ENCODE measurements at places on chromosomes 13 and 19.

DNA sequence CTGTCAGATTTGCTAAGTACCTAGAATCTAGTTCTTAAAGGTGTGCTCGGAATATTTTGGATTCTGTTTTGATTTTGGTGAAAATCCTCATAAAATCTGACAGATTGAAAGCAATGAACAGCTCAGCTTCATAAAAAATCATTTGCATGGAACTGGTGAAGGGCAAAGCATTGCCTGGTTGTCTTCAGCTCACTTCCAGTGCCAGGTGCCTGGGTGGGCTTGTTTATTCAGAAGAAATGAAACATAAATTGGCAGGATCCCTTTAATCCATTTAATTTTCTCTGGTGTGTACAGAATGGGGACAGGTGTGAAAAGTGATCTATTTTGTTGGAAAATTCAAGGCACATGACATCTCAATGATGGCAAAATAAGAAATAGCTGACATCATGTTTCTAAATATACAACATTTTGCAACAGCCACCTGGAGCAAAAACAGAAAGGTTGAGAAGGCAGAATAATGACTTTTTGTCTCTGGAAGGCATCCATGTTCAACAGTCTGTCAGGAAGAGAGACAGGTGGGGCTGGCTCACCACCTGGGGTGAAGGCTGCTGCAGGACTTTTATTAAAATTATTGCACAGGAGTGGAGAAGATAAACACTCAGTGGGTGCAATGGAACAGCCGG lies 52.2 kb downstream of the RFC3 start:
- no peak for DNase-seq

GRCh38 chr13:50888362-50888761 lies 21.2 kb upstream of the RNASEH2B start:
- DNase-seq: no peak

- DNase-seq: peak; percentile 26
Observed at GRCh38 chr19:54517483-54517882, 14.9 kb downstream of the LAIR2 start.

GRCh38 chr19:14761607-14762006 lies 16.8 kb downstream of the ADGRE2 start:
- DNase-seq: no peak

DNA sequence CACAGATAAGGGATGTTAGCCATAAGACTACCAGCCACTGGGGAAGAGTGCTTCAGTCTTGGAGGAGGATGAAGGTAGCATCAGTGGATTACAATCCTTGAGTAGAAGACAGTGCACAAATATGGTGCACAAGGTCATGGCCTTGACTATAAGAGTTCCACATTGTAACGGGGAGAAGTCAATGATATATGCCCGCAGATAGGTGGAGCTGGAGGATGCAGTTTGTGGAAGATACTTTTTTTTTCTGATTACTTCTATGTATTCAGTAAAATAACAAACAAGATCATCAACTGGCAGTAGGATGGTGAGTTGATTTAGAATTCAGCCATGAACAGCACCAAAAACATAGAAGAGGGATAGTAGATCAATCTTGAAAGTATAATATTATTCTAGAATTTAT lies 926.8 kb upstream of the MIR17HG start:
- DNase-seq: no peak

DNA sequence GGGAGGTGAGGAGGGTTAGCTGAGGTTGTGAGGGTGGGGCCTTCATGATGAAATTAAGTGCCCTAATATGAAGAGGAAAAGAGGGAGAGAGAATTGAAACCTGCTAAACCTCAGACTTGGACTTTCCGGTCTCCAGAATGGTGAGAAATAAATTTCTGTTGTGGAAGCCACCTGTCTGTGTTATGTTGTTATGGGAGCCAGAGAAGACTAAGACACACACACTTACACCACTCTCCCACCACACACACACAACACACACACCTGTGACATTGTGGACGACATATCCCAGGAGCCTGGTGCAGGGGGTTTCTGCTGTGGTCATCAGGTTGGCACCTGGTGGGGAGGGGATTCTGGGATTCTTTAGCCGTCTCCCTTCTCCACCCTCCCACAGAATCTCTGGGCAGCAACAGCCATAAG lies 14.0 kb downstream of the KLK4 start:
- DNase-seq: no peak

- DNase-seq: no peak
Observed at GRCh38 chr19:55247621-55248099, 11.2 kb downstream of the PPP6R1 start.

DNA sequence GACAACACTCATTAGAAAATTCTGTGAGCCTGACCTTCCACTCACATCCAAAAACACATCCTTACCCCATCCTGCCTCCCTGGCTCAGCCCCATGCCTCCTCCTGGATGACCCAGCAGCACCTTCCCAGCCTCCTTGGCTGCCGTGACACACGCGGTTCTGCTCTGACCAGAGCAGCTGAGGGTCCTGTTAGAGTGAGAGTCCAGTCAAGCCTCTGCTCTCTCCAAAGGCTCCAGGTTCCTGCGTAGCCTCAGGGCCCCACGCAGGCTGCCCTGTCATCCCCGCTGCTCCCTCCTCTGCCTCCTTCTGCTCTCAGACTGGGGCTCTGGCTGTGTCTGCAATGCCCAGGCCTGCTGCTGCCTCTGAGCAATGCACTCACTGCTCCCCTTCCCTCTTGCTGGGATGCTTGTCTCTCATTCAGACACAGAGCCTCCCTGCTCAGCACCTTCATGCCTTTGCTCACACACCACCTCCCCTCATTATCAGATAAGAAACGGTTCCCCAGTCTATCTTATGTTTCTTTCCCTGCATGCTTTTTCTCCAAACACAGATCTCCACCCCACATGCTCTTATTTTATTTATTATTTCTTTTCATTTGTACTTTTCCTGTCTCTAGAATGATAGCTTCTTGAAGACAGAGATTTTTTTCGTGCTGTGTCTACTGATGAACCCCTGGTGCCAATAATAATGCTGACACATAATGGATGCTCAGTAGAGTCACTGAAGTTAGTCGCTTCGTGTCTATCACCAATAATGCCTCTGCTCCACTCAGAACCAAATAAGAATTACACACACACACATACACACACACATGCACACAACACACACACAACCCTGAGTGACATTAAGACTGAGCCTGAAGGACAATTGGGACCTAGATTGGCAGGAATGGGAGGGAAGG lies 10.2 kb upstream of the SIGLEC6 start:
- DNase-seq: no peak

DNA sequence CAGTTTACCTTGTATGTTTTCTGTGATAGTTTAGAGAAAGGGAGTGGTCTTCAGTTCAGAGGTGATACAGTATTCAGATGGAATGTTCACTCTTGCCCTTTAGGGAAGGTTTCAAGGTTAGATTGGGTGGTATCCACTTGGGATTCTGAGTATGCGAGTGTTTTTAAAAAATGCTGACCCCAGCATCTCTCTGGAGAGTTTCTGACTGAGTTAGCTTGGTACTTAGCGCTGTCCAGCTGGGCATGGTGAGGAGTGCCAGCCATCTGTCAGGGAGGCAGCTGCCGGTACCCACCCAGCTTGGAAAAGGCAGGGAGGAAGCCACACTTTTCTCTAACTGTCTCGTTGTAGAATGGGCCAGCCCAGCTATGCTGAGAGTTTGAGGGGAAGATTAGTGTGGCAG lies 63.3 kb downstream of the ARHGEF7 start:
- peak; percentile 44 for DNase-seq

- peak; percentile 60 for DNase-seq
Observed at GRCh38 chr19:47719047-47719859, 6.0 kb downstream of the EHD2 start.

GRCh38 chr13:40814803-40815202 lies 25.4 kb downstream of the SLC25A15 start:
- no peak for DNase-seq

GRCh38 chr13:60411983-60412382 lies 15.0 kb downstream of the TDRD3 start:
- DNase-seq: no peak

GRCh38 chr13:38819596-38819995 lies 132.7 kb downstream of the FREM2 start:
- DNase-seq: no peak

GRCh38 chr13:108993346-108993745 lies 363.9 kb downstream of the MYO16 start:
- DNase-seq: no peak

- peak; percentile 84 for DNase-seq
Observed at GRCh38 chr19:44689290-44690130, 9.4 kb upstream of the CEACAM16 start.

- no peak for DNase-seq
Observed at GRCh38 chr19:41407271-41407670, 9.7 kb downstream of the BCKDHA start.

DNA sequence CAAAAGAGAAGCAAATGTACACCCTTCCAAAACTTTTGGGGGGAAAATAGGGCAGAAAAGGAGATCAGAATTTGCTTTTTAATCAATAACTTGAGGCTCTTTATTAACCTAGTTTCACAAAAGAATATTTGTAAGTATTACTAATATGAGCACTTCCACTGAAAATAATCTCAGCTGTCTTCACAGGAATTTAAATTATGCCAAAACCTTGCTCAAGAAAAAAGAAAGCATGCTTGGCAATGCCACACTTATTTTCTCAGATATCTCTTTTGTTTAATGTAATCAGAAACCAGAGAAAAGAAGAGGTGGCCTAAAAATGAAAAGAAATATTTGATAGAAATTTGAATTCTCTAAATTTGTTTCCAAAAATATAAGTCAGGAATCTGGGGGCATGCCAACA lies 234.9 kb upstream of the GPC6 start:
- no peak for DNase-seq

DNA sequence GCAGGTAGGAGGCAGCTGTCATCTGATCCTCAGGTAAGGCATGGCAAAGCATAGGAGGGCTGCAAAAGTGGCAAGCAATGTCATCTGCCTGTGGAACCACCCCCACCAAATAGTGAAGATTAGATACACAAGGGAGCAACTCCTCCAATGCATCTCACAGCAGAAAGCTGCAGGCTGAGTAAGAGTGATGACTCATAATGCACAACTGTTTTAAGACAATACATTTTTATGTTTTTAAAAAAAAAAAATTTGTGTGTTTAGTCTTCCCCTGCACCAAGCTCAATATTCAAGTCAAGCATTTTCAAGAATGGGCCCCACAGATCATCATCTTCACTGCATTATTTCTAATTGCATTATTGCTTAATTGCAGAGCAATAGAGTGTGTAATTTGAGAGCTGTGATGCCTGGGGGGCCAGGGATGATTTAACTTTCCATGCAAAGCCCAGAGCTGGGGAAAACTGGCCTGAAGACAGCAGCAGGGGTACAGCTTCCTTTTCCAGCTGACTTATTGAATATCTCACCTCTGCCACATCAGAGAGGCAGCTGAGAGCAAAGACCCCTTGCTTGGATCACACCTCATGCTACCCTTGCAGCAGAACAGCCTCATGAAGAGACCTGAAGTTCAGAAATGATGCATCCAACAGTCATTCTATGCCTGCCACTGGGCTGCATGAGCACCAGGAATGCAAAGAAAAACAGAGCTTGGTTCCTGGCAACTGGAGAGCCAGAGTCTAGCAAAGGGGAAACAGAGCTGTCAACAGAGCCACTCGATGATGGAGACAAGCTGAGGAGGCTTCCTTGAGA lies 22.7 kb upstream of the POP4 start:
- DNase-seq: no peak

- no peak for DNase-seq
Observed at GRCh38 chr19:19151418-19151817, 13.1 kb upstream of the TMEM161A start.

GRCh38 chr19:48588670-48589401 lies 17.7 kb upstream of the SPACA4 start:
- peak; percentile 91 for DNase-seq

DNA sequence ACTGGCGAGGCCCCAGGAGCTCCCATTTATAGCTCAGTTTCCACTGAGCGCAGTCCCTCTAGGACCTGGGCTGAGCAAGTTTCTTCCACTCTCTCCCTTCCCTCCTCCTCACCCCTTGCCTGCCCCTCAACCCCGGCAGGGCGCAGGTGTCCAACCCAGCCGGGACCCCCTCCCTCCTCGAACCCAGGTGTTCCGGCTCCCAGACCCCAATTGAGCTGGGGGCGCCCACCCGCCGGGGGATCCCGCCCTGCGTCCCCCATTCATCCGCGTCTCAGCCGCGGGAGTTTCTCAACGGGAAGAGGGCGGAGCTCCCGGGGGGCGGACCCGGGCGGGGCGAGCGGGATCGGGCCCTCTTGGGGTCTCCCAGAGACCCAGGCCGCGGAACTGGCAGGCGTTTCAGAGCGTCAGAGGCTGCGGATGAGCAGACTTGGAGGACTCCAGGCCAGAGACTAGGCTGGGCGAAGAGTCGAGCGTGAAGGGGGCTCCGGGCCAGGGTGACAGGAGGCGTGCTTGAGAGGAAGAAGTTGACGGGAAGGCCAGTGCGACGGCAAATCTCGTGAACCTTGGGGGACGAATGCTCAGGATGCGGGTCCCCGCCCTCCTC lies at the start of gene KIRREL2:
Gene KIRREL2 (plus strand): TSS at position 366 of the 604 bp plus-strand sequence. CDS start 209 bp downstream, at position 575.
- DNase-seq: no peak

DNA sequence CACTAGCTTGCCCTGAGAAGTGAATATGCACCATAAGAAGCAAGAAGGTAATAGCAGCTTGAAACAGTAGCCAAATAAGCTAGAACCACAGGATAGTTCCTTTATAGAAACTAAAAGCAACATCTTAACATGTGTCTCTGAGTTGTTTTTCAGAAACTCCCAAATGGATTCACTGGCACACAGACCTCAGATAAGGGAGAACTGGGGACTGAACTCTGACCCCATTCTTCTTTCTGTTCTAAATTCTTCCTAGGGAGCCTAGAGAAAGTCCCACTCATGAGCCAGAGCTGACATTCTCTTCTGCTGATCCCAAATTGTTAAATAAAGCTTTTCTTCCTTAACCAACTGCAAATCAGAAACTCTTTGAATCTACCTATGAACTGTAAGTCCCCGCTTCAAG lies 146.1 kb downstream of the PCDH9 start:
- DNase-seq: no peak

DNA sequence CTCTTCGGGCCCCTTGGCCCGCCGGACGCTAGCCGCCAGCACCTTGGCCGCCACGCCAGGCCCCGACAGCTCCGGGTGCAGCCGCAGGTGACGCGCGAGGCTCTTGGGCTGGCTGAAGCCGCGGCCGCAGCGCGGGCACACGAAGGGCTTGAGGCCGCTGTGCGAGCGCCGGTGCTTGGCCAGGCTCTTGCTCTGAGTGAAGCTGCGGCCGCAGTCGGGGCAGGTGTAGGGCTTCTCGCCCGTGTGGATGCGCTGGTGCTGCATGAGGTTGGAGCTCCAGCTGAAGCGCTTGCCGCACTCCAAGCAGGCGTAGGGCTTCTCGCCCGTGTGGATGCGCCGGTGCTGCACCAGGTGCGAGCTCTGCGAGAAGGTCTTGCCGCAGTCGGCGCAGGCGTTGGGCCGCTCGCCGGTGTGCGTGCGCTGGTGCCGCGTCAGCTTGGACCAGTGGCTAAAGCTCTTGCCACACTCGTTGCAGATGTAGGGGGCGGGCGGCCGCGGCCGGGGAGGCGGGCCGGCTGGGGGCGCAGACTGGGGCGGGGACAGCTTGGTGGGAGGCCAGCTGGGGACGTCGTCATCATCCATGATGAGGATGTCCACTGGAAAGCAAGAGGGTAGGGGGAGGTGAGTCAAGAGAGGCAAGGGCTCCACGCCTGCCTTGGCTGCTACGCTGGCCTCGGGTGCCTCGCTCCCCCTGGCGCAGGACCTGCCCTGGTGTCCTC lies 32.4 kb downstream of the ZNF787 start:
- no peak for DNase-seq

All from head of caudate nucleus (tissue), 42 donors.